ENCODE measurements at places on chromosomes 6 and 20. TPM values are rescaled to one million over a fixed set of nuclear protein-coding genes. Genes with fewer than 3 reads are reported as not detected.

Gene EXOC2
- 36.5 TPM for total RNA-seq

Gene CPXM1
- not detected for total RNA-seq

Gene PTCRA
- not detected for total RNA-seq

Gene SNAP25
- 0.12 TPM for total RNA-seq

Gene CDSN
- not detected for total RNA-seq

Gene PRPH2
- not detected for total RNA-seq

Gene C20orf173
- total RNA-seq = not detected

Gene OOEP
- not detected for total RNA-seq

Gene WFDC6
- not detected for total RNA-seq

Gene TBXT
- total RNA-seq = not detected

Gene SS18L1
- 11.6 TPM for total RNA-seq

Gene CST8
- not detected for total RNA-seq

Gene MYCT1
- total RNA-seq = 2.9 TPM

Gene TINAG
- not detected for total RNA-seq

Gene OR2H2
- total RNA-seq = not detected

Gene LZTS3
- 2.7 TPM for total RNA-seq

Gene EDN3
- total RNA-seq = not detected

Gene SLC32A1
- not detected for total RNA-seq

Gene GRIK2
- total RNA-seq = 0.12 TPM

Gene MROH8
- 1.3 TPM for total RNA-seq

Gene SLC35D3
- total RNA-seq = not detected

Gene LRFN2
- not detected for total RNA-seq

Gene ZSCAN26
- 18.7 TPM for total RNA-seq

Gene LGSN
- total RNA-seq = not detected

Gene MYH7B
- not detected for total RNA-seq

Gene NECAB3
- total RNA-seq = 65.7 TPM

Gene GPX5
- total RNA-seq = not detected

Gene CDH4
- 5.5 TPM for total RNA-seq

Gene TTPAL
- 9.8 TPM for total RNA-seq

Gene MMUT
- 9.0 TPM for total RNA-seq

Gene OR2H1
- total RNA-seq = not detected

Gene SNAP91
- total RNA-seq = not detected

Gene TRMT6
- total RNA-seq = 28.8 TPM

Gene NHSL1
- total RNA-seq = 2.6 TPM

Gene TCF19
- 62.6 TPM for total RNA-seq

Gene DNMT3B
- 6.2 TPM for total RNA-seq

Gene NDUFAF4
- 66.7 TPM for total RNA-seq

Gene SOX4
- total RNA-seq = 8.8 TPM

Gene ZSCAN12
- 7.3 TPM for total RNA-seq

Gene TMEM239
- total RNA-seq = not detected

Gene HLA-DRA
- not detected for total RNA-seq

Gene SLA2
- not detected for total RNA-seq

Gene STMND1
- 0.22 TPM for total RNA-seq

Gene CLIC1
- total RNA-seq = 1,153 TPM

All from A172 (cell line).